HL-60 (cell line): ENCODE measurements at places on chromosomes 13 and 19.

- DNase-seq: no peak
Observed at GRCh38 chr13:113669231-113669754, 2.3 kb downstream of the GRK1 start.

GRCh38 chr19:10289836-10290356, at the start of gene ICAM5:
ICAM5 (plus strand) TSS chr19:10289952; CDS start chr19:10290044, 92 bp downstream.
- no peak for DNase-seq

- no peak for DNase-seq
Observed at GRCh38 chr13:109135018-109135417, 505.6 kb downstream of the MYO16 start.

DNA sequence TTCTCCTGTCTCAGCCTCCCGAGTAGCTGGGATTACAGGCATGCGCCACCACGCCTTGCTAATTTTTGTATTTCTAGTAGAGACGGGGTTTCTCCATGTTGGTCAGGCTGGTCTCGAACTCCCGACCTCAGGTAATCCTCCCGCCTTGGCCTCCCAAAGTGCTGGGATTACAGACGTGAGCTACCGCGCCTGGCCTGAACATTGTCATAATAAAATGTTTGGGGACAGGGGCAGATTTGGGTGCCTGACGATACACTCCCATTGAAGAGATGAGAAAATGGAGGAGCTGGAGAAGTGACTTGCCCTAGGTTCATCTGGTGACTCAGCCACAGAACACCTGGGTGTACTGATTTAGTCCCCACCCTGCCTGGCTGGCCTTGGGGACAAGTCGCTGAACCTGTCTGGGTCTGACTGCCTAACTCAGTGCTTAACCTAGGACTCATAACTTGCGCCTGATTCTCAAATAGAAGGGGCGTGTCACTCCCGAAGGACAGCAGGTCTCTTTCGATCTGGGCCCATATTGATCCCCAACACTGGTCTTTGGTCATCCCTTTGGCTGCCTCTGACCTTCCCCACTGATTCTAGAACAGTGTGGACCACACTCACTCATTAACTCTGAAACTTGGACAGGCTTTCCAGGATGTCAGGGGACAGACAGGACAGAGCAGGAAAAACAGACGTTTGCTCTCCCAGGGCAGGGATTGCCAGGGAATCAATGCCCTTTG, 7.6 kb upstream of the BICRA start:
- no peak for DNase-seq

GRCh38 chr19:54523403-54523802, 20.8 kb downstream of the LAIR2 start:
- DNase-seq: no peak

DNA sequence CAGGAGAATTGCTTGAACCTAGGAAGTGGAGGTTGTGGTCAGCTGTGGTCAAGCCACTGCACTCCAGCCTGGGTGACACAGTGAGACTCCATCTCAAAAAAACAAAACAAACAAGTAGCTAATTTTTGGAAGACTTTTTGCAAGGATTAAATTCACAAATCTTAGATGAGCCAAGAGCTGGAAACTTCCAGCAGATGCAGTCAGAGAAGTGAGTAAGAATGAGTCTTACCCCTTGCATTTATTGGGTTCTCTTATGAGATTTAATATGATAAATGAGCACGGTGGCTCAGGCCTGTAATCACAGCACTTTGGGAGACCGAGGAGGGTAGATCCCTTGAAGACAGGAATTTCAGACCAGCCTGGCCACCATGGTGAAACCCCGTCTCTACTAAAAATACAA, 44.9 kb upstream of the NBEA start:
- no peak for DNase-seq

- no peak for DNase-seq
Observed at GRCh38 chr13:46648166-46648607, 95.2 kb downstream of the LRCH1 start.

DNA sequence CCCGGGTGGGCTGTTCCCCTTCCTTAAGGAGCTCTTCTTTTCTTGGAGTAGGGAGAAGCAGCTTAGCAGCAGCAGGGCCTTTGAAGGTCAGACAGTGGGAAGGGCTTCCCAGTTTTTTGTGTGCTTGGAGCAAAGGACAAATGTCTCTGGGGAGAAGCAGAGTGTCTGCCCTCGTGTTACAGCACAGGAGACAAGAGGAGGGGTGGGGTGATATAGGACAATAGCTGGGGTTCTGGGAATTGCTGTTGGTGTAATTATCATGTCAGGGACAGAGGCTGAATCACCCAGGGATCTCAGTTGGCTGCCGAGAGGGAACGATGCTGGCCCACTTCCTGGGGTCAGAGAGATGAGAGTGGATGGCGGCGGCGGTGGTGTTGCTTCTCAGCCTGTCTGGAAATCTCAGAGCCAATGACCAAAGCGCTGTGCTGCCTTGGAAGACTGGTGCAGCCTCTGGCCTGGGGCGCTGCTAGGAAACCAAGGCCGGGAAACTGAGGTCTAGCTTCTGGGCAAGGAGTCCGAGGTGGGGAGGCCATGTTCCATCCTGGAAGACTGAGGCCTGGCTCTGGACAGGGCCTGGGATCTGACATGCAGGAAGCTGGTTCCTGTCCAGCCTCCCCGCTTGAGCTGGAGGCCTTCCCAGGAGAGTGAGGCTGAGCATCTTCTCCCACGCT, 1.2 kb downstream of the INAFM1 start:
- DNase-seq: no peak

DNA sequence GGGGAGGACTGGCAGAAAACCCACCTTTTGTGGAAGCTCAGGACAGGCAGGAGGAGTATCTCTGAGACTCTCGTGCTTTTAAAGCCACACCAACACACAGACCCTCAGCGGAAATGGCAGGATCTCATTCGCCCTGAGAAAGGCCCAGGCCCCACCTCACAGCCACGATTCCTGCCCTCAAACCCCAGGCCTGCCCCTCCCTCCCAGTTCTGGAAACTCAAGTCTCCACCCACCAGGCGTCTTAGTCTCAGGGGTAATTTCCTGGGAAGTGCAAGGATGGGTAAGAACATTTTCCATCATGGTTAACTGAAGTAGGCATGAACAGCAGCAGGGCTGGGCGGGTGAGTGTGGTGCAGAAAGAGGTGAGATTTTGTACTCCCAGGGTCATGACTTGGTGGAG, 8.0 kb upstream of the PDE4C start:
- DNase-seq: no peak

DNA sequence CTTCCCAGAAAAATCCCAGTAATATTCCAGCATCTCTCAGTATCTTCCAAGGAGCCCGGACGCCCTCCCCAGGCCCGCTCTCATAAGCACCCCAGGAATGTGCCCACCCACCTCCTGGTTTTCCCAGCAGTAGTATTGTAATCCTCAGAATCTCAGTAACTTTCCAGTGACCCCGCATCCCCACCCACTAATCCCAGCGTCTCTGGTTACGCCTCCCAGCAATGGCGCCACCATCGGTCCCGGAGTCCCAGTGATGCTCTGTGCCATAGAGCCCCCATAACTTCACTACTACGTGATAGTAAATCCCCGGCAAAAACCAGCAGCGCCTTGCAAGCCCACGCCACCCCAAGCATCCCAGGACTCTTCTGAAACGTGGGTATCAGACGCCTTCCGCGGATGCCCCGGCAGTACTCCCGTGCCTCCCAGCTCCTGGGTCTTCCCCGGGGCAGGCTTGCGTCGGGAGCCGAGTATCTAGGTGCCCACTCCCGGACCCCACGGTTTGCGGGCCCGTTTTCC, 928 bp upstream of the PNPLA6 start:
- DNase-seq: no peak

GRCh38 chr13:40080676-40081075, 425.2 kb downstream of the COG6 start:
- DNase-seq: no peak

- DNase-seq: no peak
Observed at GRCh38 chr13:31996601-31997000, 35.0 kb upstream of the FRY start.

- no peak for DNase-seq
Observed at GRCh38 chr13:98083507-98083906, 59.4 kb upstream of the FARP1 start.

- DNase-seq: no peak
Observed at GRCh38 chr13:48858122-48858902, 117.4 kb upstream of the FNDC3A start.

DNA sequence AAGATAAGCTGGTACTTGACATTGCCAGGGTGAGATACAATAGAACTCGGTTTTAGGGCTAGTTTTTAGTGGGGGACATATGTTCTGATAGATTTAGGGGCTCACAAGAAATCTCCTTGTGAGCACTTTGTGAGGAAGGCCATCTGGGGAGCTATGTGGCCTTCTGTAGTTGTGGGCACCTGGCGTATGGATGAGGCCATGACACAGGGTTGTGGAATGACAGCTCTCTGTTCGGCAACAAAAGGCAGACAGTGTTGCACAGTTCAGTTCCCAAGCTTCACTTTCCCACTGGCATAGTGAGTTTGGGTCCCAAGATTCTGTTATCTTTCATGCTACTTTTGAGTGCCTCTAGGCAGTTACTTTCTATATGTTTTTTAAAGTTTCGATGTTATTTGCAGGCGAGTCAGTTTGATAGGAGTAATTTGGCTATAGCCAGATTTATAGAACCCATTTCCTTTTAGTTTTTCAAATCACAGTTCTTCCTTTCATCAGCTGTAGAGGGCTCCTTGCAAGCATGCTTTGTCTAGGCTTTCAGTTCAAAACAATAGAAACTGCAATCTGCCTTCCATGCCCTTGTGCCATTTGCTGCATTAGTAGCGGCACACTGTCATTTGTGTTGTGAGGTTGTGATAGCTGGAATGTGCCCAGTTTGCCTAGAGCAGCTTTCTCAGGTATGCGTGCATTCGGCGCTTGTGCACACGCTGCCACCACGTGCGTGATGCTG, 70.6 kb upstream of the TEX29 start:
- no peak for DNase-seq

DNA sequence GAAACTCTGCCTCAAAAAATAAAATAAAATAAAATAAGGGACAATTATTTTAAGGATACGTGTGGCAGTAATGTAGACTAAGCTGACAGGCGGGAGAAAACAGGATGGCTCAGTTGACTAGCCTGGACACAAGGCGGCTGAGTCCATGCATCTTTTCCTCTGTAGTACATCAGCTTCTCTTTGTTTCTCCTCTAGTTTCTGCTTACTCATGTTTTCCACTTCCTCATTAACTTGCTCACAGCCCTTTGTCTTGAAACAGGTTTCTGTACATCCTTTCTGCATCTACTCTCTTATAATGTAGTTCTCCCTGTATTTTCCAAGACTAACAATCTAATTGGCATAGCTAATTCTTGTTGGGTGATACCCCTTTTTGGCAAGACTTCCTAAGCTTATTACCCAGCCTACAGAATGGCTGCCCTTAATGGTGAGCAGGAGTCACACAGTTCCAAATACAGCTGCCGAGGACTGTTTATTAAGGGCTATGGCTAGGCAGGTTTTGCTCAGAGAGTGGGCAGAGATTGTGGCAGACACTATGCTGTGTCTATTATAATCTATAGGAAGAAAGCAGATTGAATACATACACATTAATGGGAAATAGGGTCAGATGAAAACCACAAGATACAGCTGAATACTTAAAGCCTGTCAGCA, 58.7 kb upstream of the KLF5 start:
- DNase-seq: no peak
